ENCODE measurements at places on chromosomes 11 and 22. TPM values are rescaled to one million over a fixed set of nuclear protein-coding genes. Genes with fewer than 3 reads are reported as not detected.

Gene SORL1
- 1.6 TPM for total RNA-seq

Gene FAM180B
- total RNA-seq = not detected

Gene MS4A8
- total RNA-seq = not detected

Gene PTGDR2
- not detected for total RNA-seq

Gene ABCC8
- 1.4 TPM for total RNA-seq

Gene OR52H1
- not detected for total RNA-seq

Gene ANO9
- total RNA-seq = 0.96 TPM

Gene SLC22A6
- total RNA-seq = not detected

Gene SCN3B
- 0.23 TPM for total RNA-seq

Gene FAM227A
- total RNA-seq = 0.50 TPM

Gene MMP1
- 1.2 TPM for total RNA-seq

Gene RASL10A
- 0.32 TPM for total RNA-seq

Gene FXYD2
- total RNA-seq = 16.9 TPM

Gene ELFN2
- 5.8 TPM for total RNA-seq

Gene ZBTB3
- total RNA-seq = 0.97 TPM

Gene DUSP8
- 2.0 TPM for total RNA-seq

Gene NCAM1
- not detected for total RNA-seq

Gene FAM118B
- 14.9 TPM for total RNA-seq

Gene RIMBP3B
- 0.71 TPM for total RNA-seq

Gene TCN2
- 5.5 TPM for total RNA-seq

Gene CD248
- total RNA-seq = not detected

Gene TCN1
- 0.57 TPM for total RNA-seq

Gene MB
- 6.9 TPM for total RNA-seq

Gene CEP126
- 3.5 TPM for total RNA-seq

Gene CHRDL2
- 2.5 TPM for total RNA-seq

Gene FOXRED1
- 24.4 TPM for total RNA-seq

Gene FJX1
- 40.3 TPM for total RNA-seq

Gene MAP6
- total RNA-seq = 1.7 TPM

Gene VWA5A
- total RNA-seq = 0.37 TPM

Gene AIFM3
- 2.1 TPM for total RNA-seq

Gene SHANK3
- total RNA-seq = 3.9 TPM

Gene OLFML1
- not detected for total RNA-seq

Gene OR8G5
- not detected for total RNA-seq

Gene MS4A4A
- total RNA-seq = not detected

Gene RAG1
- 0.10 TPM for total RNA-seq

Gene DNAJC24
- total RNA-seq = 14.5 TPM

Gene CCDC179
- not detected for total RNA-seq

Gene OR51T1
- total RNA-seq = not detected

Gene KCNK7
- total RNA-seq = 0.45 TPM

Gene PHF21B
- total RNA-seq = 0.89 TPM

Gene TESMIN
- total RNA-seq = 6.8 TPM

Gene FGF4
- total RNA-seq = not detected

Gene VSIG2
- not detected for total RNA-seq

Gene GLYAT
- not detected for total RNA-seq

Gene CCDC81
- 0.17 TPM for total RNA-seq

Gene OSM
- not detected for total RNA-seq

Gene TBX1
- 2.9 TPM for total RNA-seq

Gene TFIP11
- 27.3 TPM for total RNA-seq

Gene TMPRSS5
- 0.08 TPM for total RNA-seq

Gene MMP7
- total RNA-seq = 23.0 TPM

Gene GP1BB
- not detected for total RNA-seq

Gene SAA1
- total RNA-seq = not detected

Gene CASP5
- not detected for total RNA-seq

Gene TECTA
- 0.13 TPM for total RNA-seq

Gene SCARF2
- total RNA-seq = 0.89 TPM

Gene MS4A15
- total RNA-seq = not detected

Gene SLN
- total RNA-seq = 0.50 TPM

Gene BARX2
- total RNA-seq = not detected

Gene PVALB
- not detected for total RNA-seq

Gene OR4D10
- total RNA-seq = not detected
